ENCODE measurements at places on chromosomes 12 and 14.

DNA sequence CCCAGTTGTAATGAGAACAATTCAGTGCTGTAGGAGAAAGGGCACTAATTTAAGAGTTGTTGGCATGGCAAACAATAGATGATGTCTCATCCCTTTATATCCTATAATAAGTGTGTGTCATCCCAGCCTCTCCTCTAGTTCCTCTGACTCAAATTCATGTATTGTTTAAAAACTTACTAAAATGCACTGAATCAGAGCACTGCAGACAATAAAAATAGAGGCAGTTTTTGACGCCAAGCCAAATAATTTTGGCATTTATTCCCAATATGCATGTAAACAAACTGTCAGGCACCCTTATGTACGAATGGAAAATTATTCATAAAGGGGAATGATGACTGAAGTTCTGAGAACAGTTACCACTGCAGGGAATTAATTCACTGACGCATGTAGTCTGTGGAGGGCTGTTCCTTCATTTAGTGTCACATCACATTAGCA is 57.9 kb upstream of the TMX1 start:
- DNase-seq, result peak; percentile 7

GRCh38 chr14:93116676-93117200 is 1.0 kb upstream of the ITPK1 start:
- DNase-seq, result no peak

GRCh38 chr14:74134484-74134883 is 49.7 kb downstream of the LIN52 start:
- DNase-seq, result no peak

GRCh38 chr12:94763462-94763861 is 113.1 kb upstream of the TMCC3 start:
- DNase-seq, result no peak

DNA sequence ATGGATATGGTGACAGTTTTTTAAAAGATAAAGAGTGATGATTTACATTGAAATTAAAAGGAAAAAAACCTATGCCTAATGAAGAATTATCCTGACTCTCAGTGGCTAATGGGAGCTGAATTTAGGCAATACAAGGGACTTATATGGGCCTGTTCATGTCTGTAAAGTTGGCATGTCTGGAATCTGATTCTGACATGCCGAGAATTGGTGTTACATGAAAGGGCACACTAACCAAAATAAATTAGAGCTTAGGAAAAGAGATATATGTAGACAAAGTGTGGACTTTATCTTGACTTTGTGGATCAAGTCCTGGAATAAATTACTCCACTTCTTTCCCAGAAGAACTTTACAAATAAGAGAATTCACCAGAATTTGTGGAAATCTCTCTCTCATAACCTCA is 1.1 kb downstream of the TDG start:
- DNase-seq, result peak; percentile 59

GRCh38 chr12:80441921-80442320 is 2.1 kb upstream of the PTPRQ start:
- DNase-seq, result peak; percentile 14

GRCh38 chr14:42911642-42912041 is 1305.0 kb downstream of the LRFN5 start:
- DNase-seq, result no peak

GRCh38 chr14:68390741-68391140 is 402.1 kb downstream of the ZFP36L1 start:
- no peak for DNase-seq

DNA sequence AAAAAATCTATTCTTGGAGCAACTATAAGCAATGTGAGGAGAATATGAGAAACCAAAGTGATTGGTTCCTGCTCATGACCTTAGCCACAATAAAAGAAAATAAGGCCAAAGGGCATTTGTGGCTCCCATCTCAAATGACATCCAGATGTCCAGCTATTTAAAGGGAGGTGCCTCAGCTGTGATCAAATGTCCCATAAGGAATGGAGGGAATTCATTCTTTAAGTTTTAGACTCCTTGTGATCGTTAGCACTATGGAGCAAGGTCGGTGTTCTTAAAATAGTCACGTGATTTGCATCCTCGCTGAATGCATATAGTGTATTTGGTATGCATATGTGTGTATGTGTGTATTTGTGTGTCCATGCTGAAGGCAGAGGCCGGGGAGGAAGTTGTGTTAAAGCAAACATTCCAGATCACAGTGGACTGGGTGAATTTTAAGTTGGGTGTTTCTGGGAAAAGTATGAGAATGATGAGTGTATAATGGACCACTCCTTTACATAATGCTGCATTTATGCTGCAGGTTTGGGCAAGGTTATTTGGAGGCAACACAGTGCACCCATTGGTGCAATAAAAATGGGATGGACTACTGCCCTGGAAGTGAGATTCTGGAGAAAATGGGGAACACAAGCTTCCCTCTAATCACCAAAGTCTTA is 5.6 kb upstream of the E2F7 start:
- DNase-seq, result no peak

- no peak for DNase-seq
Measured at GRCh38 chr12:14961466-14962152, at the start of gene ARHGDIB. TSS of gene ARHGDIB (minus strand) at chr12:14961601. CDS start at chr12:14950712, 10,889 bp downstream.

GRCh38 chr12:54419088-54419887 is at the start of gene ITGA5:
TSS of gene ITGA5 (minus strand) at chr12:54419266. CDS start at chr12:54419198, 68 bp downstream.
- DNase-seq, result peak; percentile 93

DNA sequence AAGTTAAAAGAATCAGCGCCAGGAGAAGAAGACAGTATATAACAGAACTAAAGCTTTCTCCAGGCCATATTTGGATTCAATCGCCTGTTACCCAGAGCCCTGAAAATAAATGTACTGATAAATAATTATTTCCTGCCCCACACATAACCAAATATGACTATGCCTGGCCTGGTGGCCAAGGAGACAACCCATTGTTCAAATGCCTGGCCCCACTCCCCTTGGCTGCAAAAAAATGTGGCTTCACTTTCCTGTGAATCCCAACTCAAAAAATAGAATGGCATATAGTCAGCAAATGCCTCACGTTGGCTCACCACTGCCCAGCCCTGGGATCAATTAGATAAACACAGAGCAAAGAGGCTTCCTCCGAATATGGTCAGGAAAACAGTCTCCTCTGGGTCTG is 472.1 kb downstream of the BCL11B start:
- no peak for DNase-seq

GRCh38 chr14:37585971-37586796 is 8.9 kb downstream of the FOXA1 start:
- no peak for DNase-seq

DNA sequence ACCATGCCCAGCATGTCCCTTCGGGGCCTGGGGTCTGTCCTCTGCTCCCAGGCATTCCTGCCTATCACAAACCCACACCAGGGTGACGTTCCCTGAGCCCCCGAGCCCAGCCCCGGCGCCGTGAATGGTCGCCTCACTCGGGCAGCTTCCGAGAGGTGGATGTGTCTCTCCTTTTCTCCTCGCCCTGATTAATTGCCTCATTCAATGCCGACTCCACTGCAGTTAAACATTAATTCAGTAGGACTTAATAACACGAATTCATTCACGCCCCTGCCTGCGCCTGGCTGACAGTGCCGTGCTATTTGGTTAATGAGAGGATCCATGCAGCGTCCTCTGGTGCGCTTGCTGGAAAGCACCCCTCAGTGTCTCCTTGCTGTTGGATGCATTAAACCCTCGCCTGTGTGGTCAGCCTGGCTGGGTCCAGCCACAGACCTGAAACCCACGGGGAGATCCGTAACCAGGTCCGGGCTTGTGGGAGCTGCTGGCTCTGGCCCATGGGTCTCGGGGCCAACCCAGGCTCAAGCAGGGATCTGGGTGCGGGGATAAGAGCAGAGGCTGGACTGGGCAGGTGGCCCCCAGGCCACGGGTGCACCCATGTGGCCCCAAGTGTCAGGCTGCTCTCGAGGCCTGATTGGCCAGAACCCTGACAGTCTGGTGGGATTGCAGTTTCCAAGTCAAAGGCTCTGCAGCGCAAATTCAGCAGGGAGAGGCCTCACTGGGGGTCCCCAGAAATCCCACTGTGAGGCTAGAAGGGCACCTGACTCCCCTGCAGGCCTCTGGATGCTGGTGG is 55.4 kb downstream of the FBRSL1 start:
- DNase-seq, result no peak

DNA sequence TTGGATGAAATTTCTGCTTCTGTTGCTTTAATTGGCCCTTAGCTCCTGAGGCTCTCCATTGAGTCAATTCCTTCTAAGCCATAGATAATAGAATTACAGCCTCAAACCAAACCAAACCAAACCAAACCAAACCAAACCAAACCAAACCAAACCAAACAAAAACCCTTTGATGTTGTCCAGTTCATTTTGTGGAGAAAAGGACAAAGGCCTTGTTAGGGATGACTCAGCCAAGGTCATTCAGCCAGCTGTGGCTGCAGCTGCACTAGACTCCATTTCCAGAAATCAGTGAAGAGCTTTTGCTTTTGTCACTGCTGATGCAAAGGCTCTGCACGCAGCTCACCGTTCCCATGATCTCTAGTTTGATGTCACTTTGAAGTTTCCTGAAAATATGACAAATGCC is 82.2 kb upstream of the RMST start:
- no peak for DNase-seq

DNA sequence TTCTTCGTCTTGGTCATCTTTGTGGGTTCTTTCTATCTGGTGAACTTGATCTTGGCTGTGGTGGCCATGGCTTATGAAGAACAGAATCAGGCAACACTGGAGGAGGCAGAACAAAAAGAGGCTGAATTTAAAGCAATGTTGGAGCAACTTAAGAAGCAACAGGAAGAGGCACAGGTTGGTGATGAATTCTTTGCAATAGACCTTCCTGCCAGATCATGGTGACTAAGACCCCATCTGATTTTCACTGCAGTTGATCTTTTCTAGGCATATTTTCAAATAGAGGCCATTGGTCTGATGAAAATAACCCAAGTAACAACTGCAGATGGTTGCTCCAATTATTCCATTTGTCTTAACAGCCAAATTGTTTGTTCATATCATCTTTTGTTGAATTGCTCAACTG is 114.4 kb downstream of the SCN8A start:
- DNase-seq, result no peak

DNA sequence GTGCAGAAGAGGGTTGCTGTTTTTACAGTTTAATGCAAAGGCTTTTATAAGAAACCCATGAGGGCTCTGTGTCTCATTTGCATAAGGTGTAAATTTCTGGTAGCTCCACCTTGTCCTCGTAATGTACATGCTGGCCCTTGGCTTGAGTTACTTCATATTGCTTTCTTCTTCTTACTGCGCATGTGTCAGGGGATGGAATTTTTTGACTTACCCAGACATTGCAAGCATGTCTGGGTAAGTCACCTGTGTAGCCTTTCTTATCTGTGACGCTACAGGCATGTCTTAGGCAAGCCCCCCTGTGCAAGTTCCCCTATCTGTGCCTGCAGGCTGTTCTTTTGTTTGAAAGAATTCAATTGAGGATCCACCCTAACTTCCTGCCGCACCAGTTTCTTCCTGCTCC is 274.2 kb downstream of the ETNK1 start:
- DNase-seq, result no peak

DNA sequence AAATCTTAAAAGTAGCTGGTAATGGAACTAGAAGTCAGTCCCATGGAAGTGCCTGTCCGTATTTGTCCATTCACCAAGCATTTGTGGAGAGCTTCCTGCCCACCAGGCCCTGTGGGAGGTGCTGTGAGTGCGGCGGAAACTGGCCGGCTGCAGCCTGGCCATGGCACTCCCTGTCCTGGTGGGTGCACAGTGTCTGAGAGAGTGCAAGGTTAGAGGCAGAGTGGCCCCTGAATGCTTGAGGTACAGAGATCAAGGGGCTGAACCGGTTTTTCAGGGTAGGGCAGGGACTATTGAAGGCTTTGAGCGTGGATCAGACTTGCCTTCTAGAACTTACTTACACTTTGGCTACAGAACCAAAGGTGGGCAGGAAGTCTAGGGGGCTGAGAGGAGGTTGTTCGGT is 92.9 kb downstream of the ESR2 start:
- DNase-seq, result no peak

DNA sequence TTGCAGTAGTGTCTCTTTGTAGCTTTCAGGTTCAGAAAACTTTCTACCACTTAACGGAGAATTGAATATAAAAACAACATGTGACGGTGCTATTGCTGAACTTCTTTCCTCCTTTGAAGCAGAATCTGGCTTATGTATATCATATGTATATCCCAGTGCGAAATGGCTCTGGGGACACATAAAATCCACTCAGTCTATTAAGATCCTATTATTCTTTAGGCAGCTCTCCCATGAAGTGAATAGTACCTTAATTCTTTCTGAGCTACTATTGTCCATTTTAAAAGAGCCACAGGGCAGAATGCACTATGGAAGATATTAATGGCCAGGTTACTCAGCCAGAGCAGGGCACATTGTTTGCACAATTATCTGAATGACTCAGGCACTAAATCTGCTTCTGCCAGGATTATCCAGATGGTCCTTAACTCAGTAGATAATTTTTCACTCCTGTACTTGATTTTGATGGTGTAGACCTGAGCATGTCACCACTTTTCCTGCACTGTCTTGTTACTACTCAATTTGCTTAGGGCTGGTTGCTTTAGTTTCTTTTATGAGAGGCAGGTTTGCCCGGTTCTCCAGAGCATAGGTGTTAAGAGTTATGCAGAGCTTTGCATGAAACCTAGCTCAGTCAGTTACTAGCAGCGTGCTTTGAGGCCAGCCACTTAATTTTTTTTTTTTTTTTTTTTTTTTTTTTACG is 5.5 kb downstream of the CNTN1 start:
- no peak for DNase-seq

- DNase-seq, result no peak
Measured at GRCh38 chr12:13156277-13156676, 40.2 kb upstream of the EMP1 start.

- no peak for DNase-seq
Measured at GRCh38 chr14:55274146-55274545, 2.9 kb downstream of the FBXO34 start.

GRCh38 chr12:106897082-106897481 is 58.6 kb upstream of the TMEM263 start:
- DNase-seq, result peak; percentile 7

DNA sequence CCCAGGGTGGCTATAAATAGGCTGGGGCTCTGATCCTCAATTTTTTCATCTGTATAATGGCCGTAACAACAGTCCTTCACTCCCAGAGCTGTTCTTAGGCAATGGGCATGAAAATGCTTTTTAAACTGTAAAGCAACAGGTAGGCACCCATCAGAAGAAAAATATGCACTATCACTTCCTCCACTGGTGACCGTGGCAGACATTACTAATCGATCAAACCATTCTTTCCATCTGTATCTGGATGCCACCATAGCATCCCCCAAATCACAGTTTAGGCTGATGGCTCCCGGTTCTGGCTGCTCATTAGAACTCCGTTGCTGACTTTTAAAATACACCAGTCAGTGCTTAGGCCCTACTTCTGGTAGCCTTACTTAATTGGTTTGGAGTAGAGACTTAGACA is 11.2 kb downstream of the KRT71 start:
- no peak for DNase-seq

DNA sequence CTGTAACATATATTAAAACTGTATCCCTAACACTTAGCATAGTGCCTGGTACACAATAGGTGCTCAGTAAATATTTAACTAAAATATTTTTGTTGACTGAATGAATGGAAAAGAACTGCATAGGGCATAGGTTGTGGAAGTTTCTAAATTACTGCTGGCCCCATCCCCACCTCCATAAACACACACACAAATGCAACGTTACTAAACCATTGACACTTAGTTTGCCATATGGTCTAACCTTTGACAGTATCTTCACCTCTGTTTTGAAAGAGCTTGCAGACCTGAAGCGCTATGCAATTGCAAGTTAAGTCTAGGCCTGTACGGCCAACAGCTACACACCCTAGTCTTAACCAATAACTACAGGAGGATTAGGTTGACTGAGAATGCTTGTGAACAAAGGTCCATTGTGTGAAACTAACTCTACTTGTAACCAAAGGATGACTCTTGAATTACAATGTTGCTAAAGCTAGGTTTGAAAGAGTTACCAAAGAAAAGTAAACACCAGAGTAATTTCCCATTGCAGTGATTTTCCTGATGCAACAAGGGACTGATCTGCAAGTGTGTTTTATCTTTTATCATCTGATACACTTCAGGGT is 924 bp upstream of the MANSC1 start:
- DNase-seq, result no peak
